ENCODE measurements at places on chromosomes 1 and 21.

DNA sequence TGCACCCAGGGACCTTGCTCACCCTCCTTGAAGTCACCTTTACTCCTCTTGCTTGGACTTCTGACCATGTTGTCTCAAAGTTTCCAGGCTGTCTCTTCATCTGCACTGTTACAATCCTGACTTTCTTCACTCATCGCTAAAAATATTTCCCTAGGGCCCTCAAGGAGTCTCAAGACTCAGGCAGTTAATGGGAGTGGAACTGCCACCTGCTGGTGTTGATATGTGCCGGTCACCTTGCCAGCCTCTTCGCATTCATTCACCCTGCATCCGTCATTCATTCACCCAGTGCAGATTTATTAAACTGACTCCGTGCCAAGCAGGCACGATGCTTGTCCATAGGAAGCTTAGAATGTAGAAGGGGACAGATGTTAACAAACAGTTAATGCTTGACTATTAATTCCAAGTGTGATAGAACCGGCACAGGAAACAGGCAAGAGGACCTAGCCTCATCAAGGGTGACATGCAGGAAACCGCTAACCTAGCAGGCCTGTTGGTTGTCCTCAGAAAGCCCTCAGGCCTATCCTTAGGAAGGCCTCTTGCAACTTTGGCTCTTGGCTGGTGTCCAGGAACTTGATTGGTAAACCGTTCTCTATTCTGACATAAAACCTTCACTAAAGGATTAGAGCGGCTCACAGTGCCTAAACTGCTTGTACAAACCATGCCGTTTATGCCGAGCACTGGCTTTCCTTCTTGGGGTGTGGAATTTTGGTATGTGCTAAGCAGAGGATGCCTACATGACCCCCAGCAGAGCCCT, 342.2 kb downstream of the CAMTA1 start:
- no peak for DNase-seq

- DNase-seq = peak; percentile 49
Measured at GRCh38 chr1:11648732-11649158, 5.5 kb downstream of the FBXO2 start.

DNA sequence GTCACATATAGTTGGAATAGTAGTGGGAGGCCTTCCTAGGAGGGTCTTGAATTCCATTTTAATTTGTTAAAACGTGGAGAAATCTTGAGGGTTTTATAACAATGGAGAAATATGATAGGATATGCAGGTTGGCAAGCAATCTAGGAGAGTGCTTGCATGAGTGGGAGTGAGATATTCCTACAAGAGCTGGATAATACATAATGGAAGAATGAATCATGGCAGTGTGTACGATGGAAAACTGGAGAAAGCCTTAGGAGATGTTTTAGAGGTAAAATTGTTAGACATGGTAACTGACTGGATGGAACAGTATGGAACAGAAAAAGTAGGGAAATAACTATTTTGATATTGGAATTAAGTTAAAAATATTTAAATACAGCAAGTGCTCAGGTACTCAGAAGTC, 352.4 kb downstream of the PTBP2 start:
- DNase-seq = no peak

GRCh38 chr1:202276920-202277319, 64.8 kb downstream of the UBE2T start:
- no peak for DNase-seq

- no peak for DNase-seq
Measured at GRCh38 chr1:145849356-145850160, 4.1 kb downstream of the NUDT17 start.

GRCh38 chr1:28370239-28371009, 884 bp downstream of the PHACTR4 start:
- peak; percentile 46 for DNase-seq

DNA sequence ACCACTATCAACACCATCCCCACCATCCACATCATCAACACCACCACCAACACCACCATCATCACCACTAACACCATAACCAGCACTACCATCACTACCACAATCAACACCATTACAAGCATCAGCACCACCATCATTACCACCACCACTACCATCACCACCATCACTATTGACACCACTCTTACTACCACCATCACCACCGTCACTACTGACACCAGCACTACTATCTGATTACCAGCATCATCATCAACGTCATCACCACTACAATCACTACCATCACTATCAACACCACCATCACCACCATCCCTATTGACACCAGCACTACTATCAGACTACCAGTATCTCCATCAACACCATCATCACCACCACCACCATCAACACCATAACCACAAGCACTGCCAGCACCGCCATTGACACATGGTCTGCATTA, 106.1 kb upstream of the RUNX3 start:
- no peak for DNase-seq

GRCh38 chr1:37670133-37670532, 22.2 kb upstream of the CDCA8 start:
- DNase-seq = no peak

- DNase-seq = no peak
Measured at GRCh38 chr1:52674497-52675384, 23.4 kb downstream of the COA7 start.

GRCh38 chr1:103122983-103123720, 14.8 kb upstream of the COL11A1 start:
- no peak for DNase-seq

- no peak for DNase-seq
Measured at GRCh38 chr1:34929497-34929852, at the start of gene DLGAP3. Gene DLGAP3, minus strand, starts transcription at chr1:34929650. Its CDS starts 24,267 bp downstream, at chr1:34905383.

DNA sequence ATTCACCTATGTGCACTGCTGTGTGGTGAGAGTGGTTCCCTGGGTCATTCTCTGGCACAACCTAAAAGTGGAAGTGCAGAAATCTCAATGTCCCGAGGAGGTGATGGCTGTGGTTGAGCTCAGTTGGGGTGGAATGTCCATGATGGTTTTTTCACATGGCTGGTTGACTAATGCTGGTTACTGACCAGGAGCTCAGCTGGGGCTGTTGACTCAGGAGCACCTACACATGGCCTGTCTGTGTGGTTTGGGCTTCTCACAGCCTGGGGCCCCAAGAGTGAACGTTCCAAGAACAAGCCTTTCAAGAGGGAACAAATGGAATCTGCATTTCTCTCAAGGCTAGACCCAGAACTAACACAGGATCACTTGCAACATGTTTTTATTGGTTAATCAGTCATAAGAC, 6.4 kb upstream of the KANK4 start:
- DNase-seq = no peak
